Activated T-cell treated with anti-CD3 and anti-CD28 coated beads for 48 hours (primary cell): ENCODE measurements at places on chromosomes 6 and 20.
A peak's percentile ranks its signal among the peaks of the same experiment; 100 is the strongest.

DNA sequence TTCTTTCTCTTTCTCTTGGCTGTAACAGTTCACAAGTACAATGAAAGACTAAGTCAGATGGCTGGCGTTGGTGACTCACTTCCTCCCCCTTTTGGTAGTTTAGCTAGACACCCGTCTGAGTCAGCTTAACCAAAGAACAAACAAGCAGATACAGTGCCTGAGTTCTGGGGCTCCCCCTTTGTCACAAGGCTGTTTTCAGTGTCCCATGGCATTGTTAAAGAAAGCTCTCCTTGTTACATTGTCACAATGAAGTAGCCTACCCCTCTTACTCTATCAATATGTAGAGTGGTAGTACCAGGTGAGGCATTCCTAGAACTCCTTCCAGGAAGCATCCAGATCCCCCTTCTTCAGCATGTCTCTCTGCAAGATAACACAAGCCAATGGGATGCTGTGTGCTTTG is 38.6 kb downstream of the KIAA0408 start:
- DNase-seq = peak; percentile 58

DNA sequence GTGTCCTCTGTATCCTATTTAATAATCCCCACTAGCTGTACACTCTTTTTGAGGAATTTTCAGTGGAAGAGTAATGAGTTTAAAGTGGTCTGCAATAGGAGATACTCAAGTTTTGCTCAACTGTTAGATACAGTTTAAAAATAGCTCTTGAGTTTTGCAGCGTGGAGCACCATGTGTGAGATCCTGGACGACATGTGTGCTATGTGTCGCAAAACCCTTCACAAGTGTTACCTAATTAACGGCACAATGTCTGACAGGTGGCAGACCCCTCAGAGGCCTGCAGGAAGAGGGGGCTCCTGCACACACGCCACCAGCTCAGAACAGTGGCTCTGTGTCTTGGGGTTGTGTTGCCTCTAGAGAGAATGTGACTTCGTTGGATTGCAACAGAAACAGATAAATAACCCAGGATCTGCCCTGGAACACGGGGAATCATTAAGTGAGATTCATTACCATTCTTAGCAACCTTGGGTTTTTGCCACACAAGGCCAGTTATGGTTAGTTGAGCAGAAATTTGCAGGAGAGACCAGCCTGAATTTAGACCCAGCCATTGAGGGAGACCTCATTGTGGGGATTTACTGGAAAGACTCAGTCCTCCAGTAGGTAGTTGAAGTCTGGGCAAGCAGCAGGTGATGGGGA is 73.8 kb downstream of the SASH1 start:
- DNase-seq = no peak

- no peak for DNase-seq
Observed at GRCh38 chr6:25065666-25066065, 129.9 kb upstream of the RIPOR2 start.

DNA sequence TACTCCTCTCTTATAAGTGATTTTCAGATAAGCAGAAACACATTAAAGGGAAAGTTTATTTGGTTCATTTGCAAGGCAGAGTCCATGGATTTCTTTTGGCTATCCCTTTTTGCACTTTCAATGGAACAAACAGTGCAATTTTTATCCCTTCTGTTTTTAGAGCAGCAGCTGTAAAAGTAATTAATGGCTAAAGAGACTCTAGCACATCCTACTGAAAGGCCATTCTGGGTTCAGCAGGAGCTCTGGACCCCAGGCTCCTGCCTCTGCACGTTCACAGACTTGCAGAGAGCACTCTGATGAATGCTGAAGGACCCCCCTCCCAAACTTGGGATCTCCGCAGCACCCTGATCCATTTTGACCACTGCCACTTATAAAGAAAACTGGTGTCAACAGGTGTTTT is 40.3 kb upstream of the PDE7B start:
- no peak for DNase-seq

DNA sequence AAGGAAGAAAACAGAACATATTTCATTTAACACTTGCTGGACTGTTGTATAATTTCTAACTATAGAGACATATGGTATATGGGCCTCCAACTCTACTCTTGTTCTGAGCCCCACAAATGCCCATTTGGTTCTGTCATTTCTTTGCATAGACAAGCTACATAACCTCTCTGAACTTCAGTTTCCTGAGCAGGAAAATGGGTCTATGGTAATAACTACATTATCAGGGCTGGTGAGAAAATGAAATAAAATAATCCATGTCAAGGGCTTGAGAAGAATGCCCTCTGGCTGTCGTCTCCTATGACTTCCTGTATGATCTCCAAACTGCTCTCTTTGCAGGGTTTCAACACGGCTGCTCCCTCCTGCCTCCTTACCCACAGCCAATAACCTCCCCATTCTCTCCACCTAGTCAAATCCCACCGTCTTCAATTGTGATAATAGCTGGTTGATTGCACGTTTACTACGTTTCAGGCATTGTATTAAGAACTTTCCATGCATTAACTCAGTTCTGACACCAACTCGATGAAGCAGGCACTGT is 12.0 kb downstream of the ZCCHC3 start:
- DNase-seq = no peak

GRCh38 chr6:77010931-77011542 is 452.3 kb downstream of the HTR1B start:
- DNase-seq = no peak

DNA sequence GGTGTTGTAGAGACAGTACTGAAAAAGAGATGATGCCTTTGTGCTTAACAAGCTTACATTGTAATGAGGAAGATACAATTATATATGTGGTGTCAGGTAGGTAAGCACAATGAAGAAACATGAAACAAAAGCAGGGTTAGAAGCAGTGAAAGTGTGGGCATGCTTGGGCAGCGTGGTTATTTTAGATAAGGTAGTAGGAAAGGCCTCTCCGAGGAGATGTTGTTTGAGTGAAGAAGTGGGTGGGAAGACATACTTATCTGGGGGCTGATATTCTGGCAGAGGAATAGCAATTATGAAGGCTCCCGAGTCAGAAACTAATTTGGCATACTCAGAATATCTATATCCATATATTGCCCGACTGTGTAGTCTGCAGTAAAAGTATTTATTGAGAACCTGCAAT is 4.7 kb downstream of the CDKAL1 start:
- DNase-seq = no peak

GRCh38 chr20:24842918-24843715 is 106.0 kb upstream of the CST7 start:
- DNase-seq = no peak

- no peak for DNase-seq
Observed at GRCh38 chr6:1972962-1973361, 272.4 kb downstream of the GMDS start.

- no peak for DNase-seq
Observed at GRCh38 chr20:61556673-61557072, 304.6 kb downstream of the CDH4 start.

DNA sequence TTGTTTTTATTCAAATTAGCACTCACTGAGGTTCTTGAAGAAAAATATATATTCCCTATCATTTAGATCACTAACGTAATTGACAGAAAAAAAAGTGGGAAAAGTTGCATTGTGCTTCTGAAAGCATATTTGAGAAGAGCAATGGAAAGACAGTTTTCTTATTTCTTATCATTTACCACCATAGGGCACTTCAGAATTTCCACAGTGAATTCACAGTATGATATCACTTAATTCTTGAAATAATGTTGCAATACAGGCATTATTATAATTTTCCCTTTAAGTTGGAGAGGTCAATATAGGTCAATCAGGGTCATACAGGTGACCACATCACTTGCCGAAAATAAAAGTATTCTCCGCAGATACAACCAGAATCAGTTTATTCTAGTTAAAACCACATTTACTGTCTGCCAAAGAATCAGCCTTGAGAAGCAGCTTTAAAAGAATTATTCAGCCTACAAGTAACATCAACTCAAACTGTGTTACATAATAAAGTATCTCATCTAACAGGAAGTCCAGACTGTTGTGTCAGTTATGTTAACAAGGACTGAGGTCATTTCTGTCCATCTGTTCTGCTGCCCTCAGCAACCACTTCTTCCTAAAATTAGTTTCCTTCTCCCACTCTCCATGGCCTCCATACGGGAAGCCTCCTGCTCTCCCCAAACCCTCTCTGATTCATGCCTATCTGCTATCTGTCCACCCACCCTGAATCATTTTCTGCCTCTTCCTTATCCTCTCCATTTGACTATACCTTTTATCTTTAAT is 121.2 kb downstream of the SIM1 start:
- DNase-seq = no peak

- DNase-seq = no peak
Observed at GRCh38 chr6:169789146-169789943, 37.9 kb downstream of the ERMARD start.

DNA sequence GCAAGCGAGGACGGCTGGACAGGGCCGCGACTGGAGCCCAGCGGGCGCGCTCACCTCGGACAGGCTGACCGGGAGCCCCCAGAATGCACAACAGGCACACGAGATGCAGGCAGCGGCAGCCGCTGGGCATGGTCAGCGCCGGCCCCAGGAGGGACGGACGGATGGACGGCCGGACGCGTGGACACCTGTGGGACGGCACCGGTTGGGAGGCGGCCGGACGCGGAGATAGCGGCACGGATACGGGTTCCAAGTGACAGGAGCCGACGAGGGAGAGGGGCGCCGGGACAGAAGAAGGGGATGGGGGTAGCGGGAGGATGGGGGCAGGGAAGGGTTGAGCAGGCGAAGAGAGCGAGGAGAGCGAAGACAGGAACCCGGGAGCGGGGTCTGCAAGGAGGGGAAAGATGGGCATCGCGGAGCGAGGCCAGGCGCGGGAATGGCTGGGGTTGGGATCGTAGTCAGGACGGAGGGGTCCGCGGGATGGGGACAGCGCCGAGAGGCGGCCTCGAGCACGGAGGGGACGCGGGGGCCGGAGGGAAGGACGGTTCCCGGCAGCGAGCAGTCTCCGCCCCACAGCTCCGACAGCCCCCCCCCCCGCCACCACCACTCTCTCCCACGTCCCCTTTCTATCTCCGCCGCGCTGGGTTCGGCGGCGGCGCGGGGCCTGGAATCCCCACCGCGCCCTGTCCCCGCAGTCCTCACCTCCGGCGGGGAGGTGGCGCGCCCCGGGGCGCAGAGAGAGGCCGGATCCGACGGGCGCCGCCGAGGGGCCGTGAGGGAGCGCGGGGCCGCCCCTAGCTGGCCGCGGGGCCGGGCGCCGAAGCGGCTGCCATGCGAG is 435 bp downstream of the DLK2 start:
- peak; percentile 29 for DNase-seq

- no peak for DNase-seq
Observed at GRCh38 chr20:38331245-38331644, 15.0 kb upstream of the LBP start.

- DNase-seq = no peak
Observed at GRCh38 chr6:139708337-139709199, 334.1 kb upstream of the CITED2 start.

DNA sequence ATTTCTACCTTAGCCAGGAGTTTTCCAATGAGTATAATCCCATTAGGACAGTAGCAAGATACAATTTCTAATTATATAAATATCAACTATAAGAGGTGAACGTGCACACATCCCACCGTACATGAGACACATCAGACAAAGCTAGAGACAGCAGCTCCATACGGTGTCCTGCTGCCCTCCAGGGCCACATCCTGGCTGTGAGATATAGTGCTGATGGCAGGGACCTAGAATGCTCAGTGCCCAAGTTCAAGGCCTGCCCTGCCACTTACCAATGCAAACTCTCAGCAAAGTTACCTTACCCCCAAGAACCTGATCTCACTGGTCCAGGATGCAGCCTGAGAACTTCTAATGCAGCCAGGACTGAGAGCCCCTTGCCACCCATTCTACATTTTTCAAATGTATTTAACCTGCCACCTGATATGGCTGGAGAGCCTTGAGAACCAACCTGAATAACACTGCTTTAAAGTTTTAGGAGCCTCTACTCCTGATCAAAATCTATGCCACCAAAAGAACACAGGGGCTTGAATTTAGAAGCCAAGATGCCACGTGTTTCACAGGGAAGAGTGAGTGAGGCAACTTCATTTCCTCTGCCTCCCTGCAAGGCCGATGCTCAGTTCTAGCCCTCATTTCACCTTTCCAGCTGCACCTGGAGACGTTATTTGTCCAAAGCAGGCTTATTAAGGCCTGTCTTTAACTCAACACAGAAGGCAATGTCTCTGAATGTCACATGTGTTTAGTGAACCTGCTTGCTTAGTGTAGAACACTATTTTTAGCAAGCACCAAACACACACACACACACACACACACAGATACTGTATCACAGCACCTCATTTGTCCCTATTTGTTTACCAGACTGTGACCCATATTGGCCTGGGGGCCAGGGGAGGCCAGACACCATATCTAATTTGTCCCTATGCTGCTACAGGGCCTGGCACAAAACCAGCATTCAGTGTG is 6.1 kb downstream of the NFATC2 start:
- no peak for DNase-seq

GRCh38 chr6:10425975-10426780 is 11.3 kb upstream of the TFAP2A start:
- no peak for DNase-seq

DNA sequence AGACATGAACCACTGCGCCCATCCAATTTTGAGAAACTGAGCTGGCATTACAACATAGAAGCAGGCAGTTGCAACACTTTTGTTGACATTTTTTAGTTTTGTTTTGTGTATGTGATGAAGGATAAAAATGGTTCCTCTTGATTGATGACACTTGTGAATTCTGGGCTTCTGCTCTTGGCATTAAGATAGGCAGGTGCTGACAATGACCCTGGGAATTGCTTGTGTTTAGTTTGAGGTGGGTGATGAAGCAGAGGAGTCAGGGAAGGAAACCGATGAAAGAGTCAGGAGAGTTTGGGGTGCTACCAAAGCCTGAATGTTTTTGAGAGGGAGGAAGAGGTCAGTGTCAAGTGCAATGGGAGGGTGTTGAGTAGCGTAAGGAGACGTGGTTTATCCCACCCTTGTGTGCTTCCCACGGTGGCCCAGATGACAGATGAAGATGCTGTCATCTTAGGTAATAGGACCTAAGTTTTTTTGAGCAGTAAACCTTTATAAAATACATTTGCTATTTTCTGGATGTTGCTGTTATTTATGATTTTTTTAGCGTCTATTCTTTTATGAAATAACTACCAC is 19.4 kb downstream of the CDS2 start:
- no peak for DNase-seq

GRCh38 chr6:46347669-46348068 is 143.6 kb downstream of the RCAN2 start:
- no peak for DNase-seq
